ENCODE measurements at places on chromosomes 11 and 22.

DNA sequence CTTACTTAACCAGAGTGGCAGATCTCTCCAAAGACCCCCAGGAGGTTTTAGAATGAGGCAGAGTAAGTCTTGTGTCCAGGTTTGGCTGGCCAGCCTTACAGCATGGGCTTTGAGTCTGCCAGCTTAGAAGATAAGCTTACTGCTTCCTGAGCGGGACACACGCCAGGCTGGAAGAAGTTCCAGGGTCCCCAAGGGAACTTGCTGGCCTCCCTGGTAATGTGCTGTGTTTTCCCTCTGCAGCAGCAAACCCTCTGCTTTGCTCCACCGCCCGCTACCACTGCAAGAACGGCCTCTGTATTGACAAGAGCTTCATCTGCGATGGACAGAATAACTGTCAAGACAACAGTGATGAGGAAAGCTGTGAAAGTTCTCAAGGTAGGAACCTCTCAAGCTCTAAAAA, 154.2 kb downstream of the LDLRAD3 start:
- no peak for DNase-seq

DNA sequence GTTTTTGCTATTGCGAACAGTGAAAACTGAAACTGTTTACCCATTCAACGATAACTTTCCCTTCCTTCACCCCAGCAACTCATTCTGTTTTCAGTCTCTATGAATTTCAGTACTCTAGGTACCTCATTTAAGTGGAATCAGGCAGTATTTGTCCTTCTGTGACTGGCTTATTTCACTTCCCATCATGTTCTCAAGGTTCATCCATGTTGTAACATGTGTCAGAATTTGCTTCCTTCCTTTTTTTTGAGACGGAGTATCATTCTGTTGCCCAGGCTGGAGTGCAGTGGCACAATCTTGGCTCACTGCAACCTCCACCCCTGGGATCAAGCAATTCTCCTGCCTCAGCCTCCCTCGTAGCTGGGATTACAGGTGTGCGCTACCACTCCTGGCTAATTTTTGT, 23.7 kb downstream of the HTR3B start:
- DNase-seq: no peak

GRCh38 chr11:11472106-11472505, 119.1 kb upstream of the CSNK2A3 start:
- DNase-seq: no peak

DNA sequence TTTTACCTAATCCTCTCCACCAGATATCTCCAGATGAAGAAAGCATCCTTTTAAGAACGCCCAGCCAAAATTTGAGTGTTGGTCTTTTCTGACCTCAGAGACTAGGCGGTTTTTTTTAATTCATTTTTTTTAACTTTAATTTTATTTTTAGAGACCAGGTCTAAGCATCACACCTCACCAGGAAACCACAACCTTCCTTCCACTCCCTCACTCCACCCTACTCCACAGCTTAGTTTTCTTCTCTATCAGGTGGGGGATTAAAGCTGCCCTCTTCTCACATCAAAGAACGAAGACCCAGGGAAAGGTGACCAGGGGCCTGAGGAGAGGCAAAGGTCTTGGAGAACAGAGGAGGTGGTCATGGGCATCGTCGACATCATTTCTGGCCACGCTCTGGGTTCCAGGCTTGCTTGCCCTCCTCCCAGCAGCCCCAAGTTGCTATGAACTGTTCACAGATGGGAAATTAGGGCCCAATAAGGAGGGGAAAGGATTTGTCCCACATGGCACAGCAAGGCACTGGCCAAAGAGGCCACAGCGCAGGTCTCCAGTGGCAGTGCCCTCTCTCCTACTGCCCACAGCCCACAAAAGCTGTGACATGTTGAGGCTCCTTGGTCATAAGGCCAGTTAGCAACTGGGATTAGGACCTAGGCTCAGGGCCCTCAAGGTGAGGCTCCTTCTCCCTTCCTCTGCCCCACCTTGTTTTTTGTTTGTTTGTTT, 1.4 kb upstream of the PEX16 start:
- no peak for DNase-seq

GRCh38 chr11:123775289-123775688, 21.0 kb upstream of the OR6X1 start:
- no peak for DNase-seq
